NCI-H345 (cell line): ENCODE measurements at places on chromosomes 4 and X.

GRCh38 chr4:38717604-38718003 is 53.6 kb downstream of the KLF3 start:
- no peak for DNase-seq

GRCh38 chrX:34270434-34270833 is 138.3 kb upstream of the FAM47A start:
- no peak for DNase-seq

DNA sequence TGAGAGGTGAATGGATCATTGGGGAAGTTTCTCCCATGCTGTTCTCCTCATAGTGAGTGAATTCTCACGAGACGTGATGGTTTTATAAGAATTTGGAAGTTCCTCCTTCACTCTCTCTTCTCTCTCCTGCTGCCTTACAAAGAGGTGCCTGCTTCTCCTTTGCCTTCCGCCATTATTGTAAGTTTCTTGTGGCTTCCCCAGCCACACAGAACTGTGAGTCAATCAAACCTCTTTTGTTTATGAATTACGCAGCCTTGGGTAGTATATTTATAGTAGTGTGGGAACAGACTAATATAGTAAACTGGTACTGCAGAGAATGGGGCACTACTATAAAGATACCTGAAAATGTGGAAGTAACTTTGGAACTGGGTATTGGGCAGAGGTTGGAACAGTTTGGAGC is 7.8 kb upstream of the CTAG2 start:
- DNase-seq = no peak

DNA sequence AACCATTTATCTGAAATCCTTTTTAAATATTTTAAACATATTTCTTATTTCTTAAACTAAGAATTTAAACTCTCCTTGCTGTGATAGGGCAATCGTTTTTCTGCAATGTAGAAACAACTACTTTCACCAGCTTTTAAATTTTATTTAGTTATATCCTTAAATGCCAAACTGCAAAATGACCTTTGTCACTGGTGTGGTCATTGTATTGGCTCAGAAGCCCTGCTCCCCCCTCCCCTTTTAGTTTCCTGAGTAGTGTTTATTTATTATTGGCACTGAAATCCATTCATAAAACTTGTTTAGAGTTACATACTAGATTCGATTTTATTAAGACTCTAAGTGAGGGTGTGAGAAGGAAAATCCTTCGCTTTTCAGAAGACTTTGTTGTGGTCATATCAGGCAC is 23.0 kb downstream of the MAOA start:
- no peak for DNase-seq

DNA sequence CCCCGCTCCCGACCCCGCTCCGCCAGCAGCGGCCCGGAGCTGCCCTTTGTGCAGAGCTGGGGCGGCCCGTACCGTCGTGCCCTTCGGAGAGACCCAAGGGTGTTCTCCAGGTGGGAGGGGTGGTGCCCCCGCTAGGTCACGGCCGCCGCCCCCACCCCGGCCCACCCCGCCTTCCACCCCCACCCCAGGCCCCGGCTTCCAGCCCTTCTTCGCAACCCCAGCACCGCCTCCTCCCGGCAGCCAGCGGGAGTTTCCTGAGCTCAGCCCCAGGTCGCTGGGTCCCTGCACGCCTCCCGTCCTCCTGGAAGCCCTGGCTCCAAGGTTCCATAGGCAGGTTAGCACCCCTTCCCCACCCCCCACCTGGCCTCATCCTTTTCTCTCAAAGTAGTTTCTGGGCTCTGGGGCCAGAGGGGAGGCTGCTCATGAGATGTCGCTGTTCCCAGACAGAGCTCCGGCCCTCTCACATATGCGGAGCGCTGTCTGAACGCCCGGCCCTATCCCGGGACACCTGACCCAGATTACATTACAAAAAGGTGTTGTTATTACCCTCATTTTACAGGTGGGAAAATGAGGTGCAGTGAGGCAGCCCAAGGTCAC is 25.2 kb upstream of the FGFR3 start:
- peak; percentile 13 for DNase-seq

- no peak for DNase-seq
Observed at GRCh38 chrX:119481323-119481801, 13.1 kb downstream of the SLC25A5 start.

DNA sequence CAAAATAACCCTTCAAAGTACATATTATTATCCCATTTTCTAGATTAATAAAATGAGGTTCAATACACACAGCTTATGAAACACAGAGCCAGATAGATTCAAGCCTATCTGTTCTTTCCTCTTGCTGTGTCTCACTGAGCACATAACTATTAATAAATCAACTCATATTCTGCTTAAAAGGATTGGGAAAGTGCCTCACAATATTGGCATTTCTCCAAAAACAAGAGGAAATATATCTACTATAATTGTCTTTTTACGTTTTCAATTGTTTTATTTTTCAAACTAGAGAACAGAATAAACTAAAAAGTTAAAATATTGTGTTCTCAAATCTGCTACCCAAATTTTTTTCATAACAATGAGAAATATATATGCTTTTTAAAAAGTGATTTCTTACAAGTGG is 15.8 kb downstream of the DCHS2 start:
- no peak for DNase-seq

GRCh38 chr4:26310264-26310663 is 10.6 kb upstream of the RBPJ start:
- DNase-seq = no peak

DNA sequence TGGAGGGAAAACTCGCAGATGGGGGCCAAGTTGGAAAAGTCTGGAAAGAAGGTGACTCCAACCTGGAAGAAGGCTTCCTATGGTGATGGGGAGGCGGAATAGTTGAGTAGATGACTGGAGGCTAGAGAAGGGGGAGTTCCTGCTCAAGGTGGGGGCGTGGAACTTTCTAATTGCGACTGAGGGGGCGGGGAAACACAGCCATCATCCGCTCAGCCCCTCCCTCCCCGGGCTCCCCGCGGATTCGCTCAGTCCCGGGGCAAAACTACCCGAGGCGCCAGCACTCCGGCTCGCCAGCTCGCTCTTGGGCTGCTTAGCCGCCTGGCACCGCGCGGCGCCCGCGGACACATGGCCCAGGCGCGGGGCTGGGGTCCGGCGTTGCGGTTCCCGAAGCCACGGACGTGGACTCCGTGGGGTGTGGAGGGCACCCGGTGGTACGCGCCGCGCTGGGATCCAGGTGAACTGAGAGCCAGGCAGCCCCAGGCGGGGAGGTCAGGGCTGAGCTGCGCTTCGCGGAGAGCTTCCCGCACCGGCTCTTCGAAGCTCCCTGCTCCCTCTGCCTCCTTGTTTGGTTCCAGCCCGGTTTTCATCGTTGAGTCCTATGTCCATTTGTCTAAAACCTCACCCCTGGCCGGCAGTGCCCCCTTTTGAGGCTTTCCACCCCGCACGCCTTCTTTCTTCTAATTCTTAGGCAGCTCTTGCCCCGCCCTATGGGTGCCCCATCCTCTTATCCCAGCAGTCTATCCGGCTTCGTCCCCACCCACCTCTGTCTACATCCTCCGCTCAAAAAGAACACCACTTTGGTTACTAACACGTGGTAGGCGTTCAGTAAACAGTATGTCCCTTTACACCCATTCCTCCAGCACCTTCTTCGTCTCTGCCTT is 38.9 kb downstream of the STARD8 start:
- no peak for DNase-seq

DNA sequence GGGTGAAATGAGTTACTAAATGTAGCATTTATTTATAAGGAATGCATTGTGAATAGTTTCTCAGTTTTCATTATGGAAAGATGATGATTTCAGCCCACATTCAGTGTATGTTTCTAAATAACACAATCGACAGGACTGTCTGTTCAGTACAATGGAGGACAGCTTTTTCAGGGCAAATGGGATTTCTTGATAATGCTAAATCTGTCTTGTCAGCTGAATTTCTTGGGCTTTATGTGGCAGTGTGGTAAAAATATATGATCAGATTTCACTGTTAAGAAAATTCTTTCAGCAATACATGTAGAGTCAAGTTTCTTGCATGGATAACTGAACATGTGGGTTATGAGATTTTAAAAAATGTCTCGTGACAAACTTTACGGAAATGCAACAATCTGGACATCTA is 150.8 kb downstream of the NPNT start:
- DNase-seq = no peak

DNA sequence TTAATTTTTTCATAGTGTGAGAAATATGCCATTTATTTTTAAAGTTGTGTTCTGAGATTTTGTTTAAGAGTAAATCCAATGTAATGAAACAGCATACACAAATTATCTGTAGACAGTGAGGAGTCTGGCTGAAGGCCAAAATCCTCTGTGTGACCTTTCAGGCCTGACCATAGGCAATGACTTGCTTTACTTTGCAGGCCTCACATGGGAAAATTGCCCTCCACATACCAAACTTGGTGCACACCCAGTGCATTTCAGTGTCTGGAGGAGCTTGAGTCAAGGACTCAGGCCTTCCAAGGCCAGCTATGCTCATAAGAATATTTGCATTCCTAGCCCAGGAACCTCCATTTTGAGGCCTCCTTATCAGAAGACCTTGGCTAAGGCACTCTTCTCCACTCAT is 430.1 kb downstream of the GABRG1 start:
- DNase-seq = no peak

GRCh38 chr4:173418639-173419038 is 19.7 kb upstream of the SCRG1 start:
- DNase-seq = no peak

DNA sequence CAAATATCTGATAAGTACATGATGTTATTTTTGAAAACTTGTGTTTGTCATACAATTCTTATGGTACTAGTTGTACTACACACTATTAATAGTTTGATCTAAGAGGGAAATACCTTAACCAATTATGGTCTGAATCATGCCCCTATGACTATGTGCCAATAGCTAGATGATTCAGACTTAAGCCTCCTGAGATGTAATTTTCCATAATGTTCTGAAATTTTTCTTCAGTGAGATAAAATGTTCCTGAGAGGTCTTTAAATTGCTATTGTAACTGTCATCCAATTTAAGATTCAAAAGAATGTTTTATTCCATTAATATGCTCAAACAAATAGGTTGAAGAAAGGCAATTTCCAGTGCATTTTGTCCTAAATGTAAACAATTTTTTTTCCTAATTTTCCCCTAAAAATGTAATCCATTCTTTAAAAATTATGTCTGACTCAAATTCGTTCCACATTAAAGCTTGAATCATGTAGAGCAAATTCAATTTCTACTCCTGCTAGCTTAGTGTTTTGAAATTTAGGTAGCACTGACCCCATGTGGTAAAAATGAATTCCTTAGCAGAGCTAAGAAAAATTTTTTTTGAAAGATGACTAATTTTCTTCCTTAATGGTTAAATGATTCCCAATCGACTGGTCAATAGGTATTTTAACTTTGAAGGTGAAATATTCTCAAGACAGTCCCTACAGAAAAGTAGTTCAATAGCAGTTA is 49.1 kb downstream of the APOOL start:
- no peak for DNase-seq

GRCh38 chr4:11487868-11488544 is 59.3 kb upstream of the HS3ST1 start:
- DNase-seq = no peak

DNA sequence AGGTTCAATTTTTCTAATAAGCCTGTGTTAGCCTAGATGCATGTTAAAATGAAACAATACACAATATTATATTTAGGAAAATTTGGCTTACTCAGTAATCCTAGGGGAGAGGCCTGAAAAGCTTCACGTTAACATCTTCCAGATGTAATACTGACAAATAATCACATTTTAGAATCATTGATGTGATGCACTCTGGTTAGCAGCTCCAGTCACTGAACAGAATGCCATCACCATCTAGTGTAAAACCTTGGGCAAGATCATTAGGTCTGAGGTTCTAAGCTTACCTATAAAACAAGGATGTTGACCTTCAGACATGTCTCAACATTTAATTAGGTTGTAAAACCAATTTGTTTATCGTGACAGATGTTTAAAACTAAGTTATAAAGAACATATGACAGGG is 1704.8 kb downstream of the STIM2 start:
- no peak for DNase-seq

DNA sequence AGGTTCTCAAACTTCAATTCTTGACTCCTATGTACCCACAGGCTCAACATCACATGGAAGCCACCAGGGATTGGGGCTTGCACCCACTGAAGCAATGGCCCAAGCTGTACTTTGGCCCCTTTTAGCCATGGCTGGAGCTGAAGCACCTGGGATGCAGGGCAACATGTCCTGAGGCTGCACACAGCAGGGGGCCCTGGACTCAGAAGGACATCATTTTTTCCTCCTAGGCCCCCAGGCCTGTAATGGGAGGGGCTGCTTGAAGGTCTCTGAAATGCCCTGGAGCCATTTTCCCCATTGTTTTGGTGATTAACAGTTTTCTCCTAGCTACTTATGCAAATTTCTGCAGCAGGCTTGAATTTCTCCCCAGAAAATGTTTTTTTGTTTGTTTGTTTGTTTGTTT is 465.1 kb upstream of the PCDH10 start:
- no peak for DNase-seq

GRCh38 chr4:109385260-109385659 is 48.4 kb upstream of the SEC24B start:
- no peak for DNase-seq

DNA sequence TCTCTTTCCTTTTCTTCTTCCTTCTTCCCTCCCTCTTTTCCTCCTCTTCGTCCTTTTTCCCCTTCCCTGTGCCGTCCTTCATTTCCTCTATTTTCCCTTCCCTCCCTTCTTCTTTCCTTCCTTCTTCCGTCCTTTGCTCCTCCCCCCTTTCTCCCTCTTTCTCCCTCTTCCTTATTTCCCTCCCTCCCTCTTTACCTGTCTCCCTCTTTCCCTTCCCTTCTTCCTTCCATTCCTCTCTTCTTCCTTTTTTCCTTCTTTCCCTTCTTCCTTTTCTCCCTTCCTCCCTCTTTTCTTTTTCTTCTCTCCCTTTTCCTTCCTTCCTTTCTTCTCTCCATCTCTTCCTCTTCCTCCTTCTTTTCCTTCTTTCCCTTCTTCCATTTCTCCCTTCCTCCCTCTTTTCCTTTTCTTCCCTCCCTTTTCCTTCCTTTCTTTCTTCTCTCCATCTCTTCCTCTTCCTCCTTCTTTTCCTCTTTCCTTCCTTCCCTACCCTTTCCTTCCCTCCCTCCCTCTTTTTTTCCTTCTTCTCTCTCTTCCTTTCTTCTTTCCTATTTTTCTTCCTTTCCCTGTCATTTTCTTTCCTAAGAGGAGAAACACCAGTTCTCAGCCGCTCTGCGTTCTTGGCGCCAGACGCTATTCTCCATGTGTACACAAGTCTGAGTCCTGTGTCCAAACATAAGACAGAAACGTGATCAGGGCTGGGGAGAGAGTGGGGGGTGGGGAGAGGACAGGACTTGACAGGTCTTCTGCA is 597.1 kb downstream of the MID1IP1 start:
- DNase-seq = no peak
